Stimulated activated CD8-positive, alpha-beta memory T cell treated with anti-CD3 and anti-CD28 coated beads, Interleukin-12 subunit alpha, Interleukin-12 subunit beta, amount 100 ng/mL, for 1 hour (primary cell): ENCODE measurements at places on chromosomes 6 and 20.

DNA sequence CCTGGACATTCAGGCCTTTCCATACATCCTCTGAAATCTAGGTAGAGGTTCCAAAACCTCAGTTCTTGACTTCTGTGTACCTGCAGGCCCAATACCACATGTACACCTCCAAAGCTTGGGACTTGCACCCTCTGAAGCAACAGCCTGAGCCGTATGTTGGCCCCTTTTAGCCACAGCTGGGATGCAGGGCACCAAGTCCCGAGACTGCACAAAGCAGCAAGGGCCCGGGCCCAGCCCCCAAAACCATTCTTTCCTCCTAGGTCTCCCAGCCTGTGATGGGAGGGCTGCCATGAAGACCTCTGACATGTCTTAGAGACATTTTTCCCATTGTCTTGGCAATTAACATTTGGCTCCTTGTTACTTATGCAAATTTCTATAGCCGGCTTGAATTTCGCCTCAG, 107.4 kb upstream of the FRMD1 start:
- DNase-seq = no peak

GRCh38 chr6:15246666-15247499, 1.0 kb downstream of the JARID2 start:
- DNase-seq = no peak

DNA sequence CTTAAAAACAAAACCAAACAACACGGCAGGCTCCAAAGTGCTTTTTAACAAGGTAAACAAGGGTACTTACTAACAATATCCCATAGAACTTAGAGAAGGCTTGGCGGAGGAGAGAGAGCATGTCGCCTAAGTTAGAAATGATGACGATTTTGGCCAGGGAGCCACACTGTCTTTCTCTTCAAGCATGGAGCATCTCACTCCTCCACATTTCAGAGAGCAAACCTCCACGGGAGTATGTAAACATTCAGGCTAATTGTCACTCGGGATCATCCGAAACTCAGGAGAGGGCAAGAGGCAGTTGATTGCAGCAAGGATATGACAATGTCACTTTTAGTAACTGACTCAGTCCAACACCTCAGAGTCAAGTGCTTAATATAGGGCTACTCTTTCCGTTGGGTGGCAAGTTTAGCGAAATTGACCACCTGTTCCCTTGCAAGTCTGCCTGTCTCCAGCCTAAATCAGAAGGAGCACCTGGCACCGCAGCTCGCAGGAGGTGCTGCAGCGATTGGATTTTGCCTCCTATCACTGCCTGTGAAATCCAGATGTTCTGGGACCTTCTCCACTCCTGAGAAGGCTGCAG, 65.8 kb upstream of the RPS6KA2 start:
- no peak for DNase-seq

GRCh38 chr20:50992733-50993457, 30.0 kb downstream of the KCNG1 start:
- DNase-seq = no peak

DNA sequence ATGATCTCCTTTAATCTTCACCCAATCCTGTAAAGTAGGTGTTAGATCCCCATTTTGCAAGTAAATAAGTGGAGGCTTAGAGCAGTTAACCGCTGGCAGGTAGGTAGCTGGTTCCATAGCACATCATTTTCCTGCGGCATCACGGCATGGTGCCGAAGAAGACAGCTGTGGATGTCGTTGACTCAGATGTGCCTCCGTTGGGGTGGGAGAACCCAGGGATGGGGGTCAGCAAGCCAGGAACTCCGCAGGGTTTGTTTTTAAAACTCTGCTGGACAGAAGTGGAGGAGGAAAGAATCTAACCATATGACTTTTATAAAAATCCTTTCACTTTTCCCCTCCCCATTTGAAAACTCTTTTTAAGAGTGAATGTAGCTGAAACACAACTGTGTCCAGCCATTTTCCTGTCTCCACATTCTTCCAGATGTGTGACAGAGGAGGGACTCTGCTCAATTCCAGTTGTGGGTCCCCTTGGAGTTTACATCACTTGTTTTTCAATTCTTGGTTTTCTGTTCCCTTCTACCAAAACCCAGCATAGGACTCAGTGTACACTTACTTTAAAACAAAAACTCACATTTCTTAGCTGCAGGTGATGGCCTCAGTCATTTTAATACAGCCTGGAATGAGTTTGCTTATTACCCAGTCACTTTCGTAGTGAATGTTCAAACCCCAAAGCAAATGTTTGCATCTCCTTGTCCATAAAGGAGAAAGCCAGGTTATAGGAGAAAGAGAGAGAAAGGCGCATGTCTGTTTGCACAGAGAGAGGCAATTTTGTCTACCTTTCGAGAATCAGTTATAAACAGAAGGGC, 27.6 kb upstream of the PI16 start:
- no peak for DNase-seq

DNA sequence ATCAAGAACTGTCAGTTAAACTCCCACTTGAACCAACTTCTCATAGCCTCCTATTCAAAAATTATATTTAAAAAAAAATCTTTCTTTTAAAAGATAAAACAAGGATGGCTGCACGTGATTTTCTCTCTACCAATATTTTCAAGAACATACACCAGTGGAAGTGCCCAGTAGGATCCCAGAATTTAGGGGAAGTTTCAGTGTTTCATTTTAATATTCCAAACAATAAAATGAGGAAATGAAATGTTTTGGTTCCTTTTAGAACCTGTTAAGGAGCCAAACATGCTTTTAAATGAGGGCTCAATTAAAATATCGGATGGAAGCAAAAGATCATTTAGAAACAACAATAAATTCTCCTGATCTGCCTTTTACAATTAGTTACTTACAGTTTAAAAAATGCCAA, 26.4 kb upstream of the PRELID3B start:
- no peak for DNase-seq

DNA sequence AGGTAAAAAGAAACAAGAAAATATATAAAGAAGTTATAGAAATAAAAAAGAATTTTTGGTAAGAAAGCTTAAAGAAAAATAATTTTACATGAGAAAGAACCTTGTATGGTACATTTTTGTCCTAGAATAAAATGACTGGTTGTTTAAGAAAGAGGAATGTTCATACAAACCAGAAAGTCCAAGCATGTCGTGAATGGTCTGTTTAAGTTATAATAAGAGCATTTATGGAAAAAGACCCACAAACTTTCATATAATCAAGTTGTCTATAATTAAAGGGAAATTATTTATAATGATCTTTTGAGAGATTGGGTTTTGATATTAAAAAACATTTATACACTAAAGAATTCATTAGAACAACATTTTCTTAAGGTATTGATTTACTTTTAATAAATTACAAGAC, 27.8 kb upstream of the FAM110A start:
- no peak for DNase-seq

- DNase-seq = no peak
These were observed 5.1 kb downstream of the CST7 start for GRCh38 chr20:24954151-24954550.

GRCh38 chr20:44832724-44833123, 22.4 kb upstream of the RIMS4 start:
- no peak for DNase-seq

DNA sequence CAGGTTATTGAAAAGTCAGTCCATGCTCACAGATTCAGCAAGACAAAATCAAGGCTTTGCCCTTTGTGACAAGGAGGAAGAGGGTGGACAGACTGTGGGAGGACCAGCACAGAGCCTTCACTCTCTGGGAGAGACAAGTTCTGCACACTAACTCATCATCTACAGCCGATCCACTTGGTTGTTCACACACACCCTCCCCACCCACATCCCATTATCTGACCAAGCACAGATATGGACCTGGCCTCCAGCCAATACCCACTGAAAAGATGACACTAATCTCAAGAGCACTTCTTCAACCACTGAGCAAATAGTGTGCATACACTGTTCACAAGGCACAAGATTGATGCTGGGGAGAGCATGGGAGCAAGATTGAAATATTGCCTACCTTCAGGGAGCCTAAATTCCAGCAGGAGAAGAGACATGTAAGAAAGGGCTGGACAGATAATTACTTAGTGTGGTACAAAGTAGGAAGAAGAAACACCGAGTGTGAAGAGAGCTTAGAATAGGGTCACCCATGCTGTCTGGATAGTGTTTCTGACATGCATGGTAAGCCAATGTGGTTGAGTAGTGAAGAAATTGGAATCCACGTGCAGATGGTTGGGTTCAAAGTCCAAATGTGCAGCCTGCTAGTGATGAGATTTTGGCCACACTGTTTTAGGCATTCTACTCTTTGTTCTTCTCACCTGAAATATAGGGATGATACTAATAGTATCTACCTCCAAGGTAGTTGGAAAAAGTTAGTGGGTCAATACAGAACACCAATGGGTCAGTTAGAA, 21.7 kb upstream of the IL17A start:
- no peak for DNase-seq

GRCh38 chr6:109424946-109425345, 15.5 kb downstream of the PPIL6 start:
- DNase-seq = no peak

DNA sequence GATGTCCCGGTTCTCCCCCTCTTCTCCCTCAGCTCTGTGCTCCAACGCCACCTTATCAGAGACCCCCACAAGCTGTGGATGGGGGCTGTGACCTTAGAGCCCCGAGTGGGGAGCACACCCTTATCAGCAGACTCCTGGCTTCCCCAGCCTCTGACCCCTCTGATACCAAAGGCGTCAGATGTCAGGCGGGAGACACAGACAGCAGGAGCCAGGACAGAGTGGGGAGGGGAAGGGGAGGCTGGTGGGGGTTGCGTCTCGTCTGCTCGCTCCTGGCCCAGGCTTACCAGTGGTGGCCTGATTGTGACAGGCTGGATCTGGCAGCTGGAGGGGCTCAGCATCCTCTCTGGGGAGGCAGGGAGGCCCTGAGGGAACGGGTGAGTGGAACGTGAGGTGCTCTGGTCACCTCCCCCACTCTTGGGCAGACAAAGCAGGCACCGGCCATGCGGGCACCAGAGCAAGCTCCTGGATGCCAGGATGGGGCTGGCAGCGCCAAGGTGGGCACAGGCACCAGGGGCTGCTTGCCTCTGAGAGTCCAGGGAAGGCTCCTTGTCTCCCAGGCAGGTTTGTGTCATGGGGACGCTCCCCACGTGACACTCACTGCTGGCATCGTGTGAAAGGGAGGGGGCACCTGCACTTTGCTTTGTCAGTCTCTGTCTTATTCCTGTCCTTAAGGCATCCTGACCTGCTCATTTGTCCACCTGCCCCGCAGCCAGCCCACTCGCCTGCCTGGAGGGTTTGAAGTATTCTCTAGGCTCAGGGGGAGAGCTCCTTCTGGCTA, 27.8 kb upstream of the GATA5 start:
- DNase-seq = no peak

GRCh38 chr6:166325383-166326042, 16.8 kb downstream of the SFT2D1 start:
- DNase-seq = no peak

DNA sequence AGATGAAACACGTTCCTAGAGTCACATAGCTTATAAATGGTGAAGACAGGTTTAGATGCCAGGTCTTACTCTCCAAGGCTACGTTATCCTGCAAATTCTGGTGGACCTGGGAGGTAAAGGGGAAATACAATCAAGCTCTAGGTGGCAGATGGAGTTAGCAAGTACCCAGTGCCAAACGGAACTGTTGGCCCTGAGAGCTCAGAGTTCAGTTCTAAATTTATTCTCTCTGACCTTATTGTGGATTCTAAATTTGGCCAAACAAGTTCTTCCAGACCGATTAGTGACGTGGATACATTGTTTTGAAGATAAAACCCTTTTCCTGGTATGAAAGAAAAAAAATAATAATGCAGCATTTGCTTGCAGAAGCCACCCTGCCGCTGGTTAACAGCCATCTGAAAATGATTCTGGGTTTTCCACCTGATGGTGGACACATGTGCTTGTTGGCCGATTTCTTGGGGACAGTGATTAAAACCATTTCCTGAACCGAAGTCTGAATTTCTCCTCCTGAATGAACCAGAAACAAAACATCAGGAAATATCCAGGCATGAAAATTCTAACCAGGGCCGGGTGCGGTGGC, 32.5 kb downstream of the RIPOR3 start:
- DNase-seq = no peak

DNA sequence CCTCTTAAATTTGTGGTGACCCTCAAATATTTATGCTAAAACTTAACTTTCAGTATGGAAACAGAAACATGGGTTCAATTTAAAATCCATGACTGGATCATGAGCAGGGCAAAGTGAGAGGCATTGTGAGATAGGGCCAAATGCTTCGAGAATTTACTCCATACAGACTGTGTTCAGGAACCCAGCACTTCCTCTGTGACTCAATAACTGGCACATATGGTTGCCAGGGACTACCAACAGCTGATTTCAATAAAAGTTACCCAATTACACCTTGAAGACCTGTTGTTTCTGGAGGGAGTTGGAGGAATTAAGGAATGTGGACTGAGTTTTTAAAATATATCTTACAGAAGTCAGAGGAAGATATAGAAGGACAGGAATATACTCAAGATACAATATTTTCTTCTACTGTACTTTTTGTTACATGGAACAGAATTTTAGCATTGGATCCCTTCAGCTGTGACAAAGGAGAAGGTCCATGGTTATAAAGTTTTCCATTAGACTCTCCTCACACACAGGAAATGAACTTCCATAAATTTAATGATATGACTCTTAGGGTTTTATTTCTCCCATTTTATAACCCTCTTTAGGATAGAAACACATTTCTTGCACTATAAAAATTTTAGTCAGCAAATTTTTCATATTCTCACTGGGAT, 258.5 kb downstream of the KHDC1L start:
- DNase-seq = no peak

GRCh38 chr20:53208110-53208832, 236.1 kb downstream of the TSHZ2 start:
- DNase-seq = no peak

DNA sequence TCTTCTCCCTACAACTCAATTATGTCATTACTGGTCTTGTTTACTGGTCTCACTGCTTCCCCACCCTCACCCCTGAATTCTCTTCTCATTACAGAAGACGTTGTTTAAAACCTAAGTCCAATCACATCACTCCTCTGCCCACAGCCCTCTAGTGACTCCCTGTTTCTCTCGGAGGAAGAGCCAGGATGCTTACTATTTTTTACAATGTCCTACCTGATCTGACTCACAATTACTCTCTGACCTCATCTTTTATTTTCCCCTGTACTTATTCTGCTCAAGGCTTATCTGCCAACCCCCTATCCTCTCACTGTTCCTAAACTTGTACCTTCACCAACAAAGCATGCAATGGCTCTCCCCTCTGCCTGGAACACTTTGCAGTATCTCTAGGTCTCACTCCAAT, 400.4 kb upstream of the PTCHD4 start:
- DNase-seq = no peak
